ENCODE measurements at places on chromosomes 5 and 9.

GRCh38 chr5:119357808-119358529, 2.1 kb downstream of the TNFAIP8 start:
- DNase-seq = no peak

- no peak for DNase-seq
Observed at GRCh38 chr9:137152844-137153405, 14.0 kb downstream of the GRIN1 start.

DNA sequence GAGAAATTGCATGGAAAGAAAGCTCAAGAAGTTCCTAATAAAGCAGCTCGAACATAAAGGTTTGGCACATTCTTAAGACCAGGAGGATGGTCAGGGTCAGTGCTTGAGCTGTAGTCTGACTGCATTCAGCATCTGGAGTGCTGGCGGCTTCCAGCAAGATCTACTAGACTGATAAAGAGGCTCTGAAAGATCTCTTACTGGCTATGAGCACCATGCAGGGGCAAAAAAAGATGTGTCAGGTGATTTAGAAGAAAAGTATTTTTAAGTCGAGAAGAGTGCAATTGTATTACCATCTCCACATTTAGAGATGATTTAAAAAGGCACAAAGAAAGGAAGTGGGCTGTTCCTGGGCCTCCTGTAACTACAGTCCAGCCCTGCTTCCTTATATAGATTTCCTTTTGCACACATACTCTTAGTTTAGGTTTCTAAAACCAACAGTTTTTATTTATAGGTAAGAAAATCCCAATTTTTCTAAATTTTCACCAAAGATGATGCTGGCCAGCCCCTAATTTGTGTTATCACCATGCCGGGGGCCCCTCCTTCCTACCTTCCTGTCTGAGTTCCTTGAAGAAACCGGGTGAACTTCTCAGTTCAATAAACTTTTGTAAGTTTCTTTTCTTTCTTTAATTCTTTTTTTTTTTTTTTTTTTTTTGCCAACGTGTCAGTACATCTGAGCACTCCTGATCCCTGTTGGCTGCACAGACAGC, 65.9 kb upstream of the PLPP1 start:
- no peak for DNase-seq

DNA sequence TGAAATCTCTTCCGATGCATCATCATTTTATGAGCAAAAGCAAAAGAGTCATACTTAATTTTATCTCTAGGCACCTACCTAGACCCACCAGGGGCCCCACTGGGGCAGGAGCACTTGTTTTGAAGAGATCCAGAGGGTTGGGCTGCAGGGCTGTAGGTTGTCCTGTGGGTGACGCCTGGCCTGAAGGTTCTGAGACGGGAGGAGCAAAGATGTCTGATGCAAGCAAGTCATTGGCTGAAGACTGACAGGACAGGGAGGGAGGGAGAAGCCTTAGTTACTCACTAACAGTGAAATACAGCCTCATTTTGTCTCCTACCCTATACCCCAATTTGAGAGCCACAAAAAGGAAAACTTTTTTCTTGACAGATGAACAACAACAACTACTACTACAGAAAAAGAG, 17.1 kb upstream of the C9 start:
- no peak for DNase-seq

- DNase-seq = no peak
Observed at GRCh38 chr9:79568337-79569101, 3.2 kb upstream of the TLE4 start.

DNA sequence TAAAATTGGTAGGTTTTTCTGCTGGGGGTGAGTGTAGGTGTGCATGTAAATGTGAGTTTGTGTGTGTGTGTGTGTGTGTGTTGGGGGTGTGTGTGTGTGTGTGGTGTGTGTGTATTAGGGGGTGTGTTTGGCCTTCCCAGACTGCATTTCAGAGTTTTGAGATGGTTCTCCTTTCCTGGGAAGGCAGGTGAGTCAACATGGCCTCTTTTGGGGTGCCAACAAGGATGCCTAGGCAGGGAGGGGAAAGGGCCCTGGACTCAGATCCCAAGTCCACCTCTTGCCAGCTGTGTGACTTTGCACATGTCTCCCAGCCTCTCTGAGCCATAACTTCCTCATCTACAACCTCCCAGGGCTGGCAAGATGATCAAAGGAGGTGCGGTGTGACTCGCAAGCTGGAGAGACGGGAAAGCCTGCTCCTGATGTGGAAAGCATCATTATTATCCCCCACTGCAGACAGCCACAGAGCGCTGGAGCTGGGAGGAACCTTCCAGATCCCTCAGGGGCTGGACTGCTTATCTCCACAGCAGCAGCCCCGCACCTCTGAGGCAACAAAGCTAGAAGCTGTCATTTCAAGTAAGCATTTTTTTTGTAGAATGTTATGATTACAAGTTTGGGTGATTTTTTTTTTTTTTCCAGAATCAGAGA, 63.5 kb upstream of the TBC1D2 start:
- no peak for DNase-seq

- no peak for DNase-seq
Observed at GRCh38 chr5:95223566-95224258, 61.2 kb downstream of the MCTP1 start.

GRCh38 chr5:58314356-58315210, 145.3 kb downstream of the PLK2 start:
- no peak for DNase-seq

DNA sequence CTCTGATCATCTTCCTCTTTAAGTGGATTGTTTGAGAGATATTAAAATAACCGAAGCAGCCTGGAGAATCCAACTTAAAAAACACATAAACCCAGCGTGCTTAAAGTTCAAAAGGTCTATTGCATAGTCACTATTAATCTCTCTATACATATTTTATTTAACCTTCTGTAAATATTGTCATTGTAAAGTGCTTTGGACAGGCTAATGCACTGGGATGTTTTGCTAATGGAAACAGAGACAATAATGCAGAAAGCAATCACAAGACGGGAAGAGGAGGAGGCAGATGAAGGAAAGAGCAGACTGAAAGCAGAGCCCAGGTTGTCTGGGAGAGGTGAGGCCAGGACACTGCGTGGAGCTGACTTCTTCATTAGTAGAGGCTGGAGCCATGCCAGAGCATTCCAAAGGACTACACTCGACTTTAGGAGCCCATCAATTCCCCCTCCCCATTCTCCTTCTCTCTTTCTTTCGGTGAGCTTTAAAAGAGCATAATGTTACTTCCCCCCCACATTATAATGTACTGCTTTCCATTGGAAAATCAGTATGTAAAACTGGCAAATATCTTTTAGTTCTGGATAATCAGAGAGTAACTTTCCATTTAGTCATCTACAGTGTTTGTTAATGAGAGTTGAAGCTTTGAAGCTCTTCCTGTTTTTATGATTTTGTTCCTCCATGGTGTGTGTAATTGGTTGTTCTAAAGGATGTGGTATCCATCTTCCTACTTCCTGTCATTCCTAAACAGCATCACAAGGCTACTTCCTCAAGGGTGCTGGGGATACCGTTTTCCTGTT, 307.3 kb upstream of the MPDZ start:
- no peak for DNase-seq

DNA sequence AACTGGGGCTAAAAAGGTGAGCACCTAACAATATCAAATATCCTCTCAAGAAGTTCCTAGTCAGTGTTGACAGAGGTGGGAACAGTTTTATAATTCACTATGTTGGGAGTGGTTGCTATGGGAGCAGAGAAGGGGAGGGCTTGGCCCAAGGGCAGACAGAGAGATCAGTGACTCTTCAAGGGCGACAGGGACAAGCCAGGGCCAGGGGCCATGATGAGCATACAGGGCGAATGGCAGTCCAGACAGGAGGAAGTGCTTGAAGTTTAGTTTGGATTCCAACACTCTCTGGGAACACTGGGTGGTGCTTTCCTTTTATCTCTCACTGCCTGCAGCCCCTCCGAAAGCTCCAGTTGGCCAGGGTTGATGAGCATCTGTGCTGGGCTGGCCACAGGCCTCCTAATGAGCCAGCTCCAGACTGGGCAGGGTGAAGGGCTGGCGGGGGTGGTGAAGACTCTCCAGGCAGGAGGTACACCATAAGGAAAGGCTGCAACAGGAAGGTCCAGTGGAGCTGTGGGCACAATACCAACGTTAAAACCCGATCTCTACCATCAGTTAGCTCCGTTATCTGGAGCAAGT, 111.3 kb downstream of the TMEM174 start:
- no peak for DNase-seq

All from amygdala (tissue), 56 donors.